ENCODE measurements at places on chromosomes 4 and X.

DNA sequence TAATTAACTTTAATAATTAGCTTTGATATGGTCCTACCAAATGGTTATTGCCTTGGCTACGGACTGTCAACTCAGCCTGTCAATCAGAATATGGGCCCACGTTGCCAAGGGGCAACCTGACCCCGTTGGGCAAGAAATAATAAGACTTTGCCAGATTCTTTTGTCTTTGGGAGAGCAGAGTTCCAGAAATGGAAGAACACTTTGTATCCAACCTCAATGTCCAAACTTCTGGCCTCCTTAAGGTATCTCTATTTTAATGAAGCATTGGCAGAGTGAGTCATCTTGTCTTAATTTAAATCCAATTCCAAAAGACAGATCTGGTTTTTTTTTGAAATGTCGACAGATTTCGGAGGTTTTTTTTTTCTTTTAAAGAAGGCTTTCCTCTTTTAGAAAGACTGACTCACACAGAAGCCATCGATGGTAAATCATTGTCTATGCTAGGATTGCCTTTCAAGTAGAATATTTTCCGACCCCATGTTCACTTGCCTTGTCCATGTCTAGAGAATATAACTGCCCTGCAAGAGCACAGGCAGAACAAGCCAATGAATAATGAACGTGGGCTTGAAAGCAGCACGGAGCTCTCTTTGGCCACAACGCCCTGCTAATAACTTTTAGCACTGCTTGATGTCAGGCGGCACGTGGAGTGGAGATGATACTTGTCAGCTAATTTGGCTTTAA, 190.3 kb upstream of the GATB start:
- no peak for DNase-seq

GRCh38 chr4:139913398-139913990, 240.5 kb downstream of the MAML3 start:
- no peak for DNase-seq

- no peak for DNase-seq
Measured at GRCh38 chr4:22235698-22236097, 280.2 kb downstream of the ADGRA3 start.

DNA sequence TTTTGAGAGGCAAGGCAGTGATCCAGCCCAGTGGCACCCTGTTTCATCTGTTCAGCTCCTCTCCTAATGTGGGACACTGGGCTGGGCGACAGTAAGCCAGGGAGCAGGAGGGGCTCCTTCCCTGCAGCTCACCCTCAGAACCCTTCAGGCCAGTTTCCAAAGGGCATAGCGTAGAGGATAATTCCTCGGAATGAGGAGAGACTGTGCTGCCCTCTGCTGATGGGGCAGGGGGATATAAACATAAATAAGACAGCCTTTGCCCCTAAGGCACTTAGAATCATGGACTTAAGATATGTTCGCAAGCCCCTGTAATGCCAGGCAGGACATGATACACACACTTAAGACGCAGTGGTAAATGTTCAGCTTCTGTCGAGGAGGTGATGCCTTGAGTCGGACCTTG, 27.9 kb upstream of the ZNF185 start:
- no peak for DNase-seq

Measured in stimulated activated CD8-positive, alpha-beta memory T cell treated with anti-CD3 and anti-CD28 coated beads, Interleukin-4, amount 100 ng/mL, for 48 hours (primary cell).